Tongue (tissue), 3 donors: ENCODE measurements at places on chromosomes 7 and 10. TPM values are rescaled to one million over a fixed set of nuclear protein-coding genes. Genes with fewer than 3 reads are reported as not detected.

SPDYE2B gene
- total RNA-seq: not detected

NANOS1 gene
- 4.6 TPM for total RNA-seq

PDZD7 gene
- not detected for total RNA-seq

WDR86 gene
- 13.1 TPM for total RNA-seq

KCND2 gene
- 1.3 TPM for total RNA-seq

OR2A5 gene
- total RNA-seq: not detected

SPDYE9 gene
- total RNA-seq: not detected

TOMM7 gene
- total RNA-seq: 162 TPM

AGAP9 gene
- total RNA-seq: 2.2 TPM
